ENCODE measurements at places on chromosomes 7 and 10. TPM values are rescaled to one million over a fixed set of nuclear protein-coding genes. Genes with fewer than 3 reads are reported as not detected.

DNA sequence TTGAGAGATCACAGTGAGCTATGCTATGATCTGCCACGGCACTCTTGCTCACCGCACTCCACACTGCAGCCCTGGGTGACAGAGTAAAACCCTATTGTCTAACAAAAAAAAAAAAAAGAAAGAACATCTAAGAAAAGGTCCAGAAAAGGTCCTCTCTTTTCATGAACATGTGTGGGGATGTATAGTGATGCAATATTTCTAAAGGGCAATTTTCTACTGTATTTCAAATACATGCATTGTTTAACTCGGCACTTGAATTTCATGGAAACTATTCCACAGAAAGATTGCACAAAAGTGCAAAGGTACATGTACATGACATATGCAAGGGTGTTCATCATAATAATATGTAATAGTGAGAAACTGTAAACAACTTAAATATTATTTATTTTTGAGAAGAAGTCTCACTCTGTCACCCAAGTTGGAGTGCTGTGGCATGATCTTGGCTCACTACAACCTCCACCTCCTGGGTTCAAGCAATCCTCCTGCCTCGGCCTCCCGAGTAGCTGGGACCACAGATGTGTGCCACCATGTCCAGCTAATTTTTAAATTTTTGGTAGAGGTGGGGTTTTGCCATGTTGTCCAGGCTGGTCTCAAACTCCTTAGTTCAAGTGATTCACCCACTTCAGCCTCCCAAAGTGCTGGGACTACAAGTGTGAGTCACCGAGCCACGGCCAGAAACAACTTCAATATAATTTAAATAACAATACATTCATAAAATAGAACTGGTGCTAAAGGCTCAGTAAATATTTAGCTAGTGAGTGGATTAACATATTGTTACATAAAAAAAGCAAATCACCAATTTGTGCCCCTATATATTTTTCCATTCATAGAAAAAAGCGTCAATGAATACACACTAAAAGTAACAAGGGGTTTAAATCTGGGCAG, 1.3 kb upstream of the PPRC1 start:
- no peak for DNase-seq

DNA sequence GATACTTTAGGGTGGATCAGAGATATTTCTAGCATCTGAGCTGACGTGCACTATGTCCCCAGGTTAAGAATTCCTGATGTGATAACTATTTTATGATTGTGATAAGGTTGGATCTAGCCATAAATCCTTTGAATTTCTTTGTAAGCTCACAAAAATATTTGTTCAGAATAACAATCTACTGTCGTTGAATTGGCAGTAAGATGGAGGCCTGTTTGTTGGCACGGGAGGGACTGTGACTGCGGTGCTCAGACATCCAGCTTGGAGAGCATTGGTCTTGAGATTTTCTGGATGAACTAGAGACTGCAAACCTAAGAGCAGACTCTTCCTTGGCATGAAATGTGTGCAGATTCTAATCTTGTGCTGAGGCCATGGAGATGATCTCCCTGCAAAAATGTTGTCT, 131.1 kb downstream of the LRRC4 start:
- no peak for DNase-seq

- no peak for DNase-seq
Observed at GRCh38 chr10:7846591-7846990, 28.3 kb downstream of the TAF3 start.

GRCh38 chr10:35058134-35058533, 32.0 kb downstream of the CUL2 start:
- DNase-seq, result no peak

DNA sequence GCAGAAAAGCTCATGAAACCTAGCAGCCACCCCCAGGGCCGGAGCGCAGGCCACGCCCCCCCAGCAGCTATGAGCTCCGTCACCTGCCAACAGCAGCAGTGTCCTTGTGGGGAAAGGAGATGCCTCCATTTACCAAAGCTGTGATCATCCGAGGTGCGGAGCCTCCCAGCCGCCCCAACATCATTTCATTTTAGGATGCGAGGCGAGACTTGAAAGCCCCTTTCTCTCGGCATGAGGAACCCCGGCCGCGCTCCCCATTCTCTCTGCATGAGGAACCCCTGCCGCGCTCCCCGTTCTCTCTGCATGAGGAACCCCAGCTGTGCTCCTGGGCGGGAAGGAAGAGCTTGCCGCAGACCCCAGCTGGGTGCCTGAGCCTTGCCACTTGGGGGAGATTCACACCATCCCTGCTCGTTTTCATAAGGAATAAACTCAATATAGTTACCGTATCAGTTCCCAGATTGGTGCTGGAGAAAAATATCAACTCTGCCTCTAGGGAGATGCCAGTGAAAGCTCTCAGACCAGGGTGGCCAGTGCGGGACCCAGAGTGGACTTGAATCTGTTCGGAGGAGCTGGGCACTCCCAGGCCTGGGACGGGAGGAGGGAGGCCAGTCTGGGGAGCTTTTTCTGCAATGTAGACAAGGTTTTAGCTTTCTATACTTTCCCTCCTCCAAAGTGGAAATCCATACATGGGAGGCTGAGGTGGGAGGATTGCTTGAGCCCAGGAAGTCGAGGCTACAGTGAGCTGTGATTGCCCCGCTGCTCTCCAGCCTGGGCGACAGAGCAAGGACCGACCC, 35.0 kb downstream of the JAKMIP3 start:
- no peak for DNase-seq

DNA sequence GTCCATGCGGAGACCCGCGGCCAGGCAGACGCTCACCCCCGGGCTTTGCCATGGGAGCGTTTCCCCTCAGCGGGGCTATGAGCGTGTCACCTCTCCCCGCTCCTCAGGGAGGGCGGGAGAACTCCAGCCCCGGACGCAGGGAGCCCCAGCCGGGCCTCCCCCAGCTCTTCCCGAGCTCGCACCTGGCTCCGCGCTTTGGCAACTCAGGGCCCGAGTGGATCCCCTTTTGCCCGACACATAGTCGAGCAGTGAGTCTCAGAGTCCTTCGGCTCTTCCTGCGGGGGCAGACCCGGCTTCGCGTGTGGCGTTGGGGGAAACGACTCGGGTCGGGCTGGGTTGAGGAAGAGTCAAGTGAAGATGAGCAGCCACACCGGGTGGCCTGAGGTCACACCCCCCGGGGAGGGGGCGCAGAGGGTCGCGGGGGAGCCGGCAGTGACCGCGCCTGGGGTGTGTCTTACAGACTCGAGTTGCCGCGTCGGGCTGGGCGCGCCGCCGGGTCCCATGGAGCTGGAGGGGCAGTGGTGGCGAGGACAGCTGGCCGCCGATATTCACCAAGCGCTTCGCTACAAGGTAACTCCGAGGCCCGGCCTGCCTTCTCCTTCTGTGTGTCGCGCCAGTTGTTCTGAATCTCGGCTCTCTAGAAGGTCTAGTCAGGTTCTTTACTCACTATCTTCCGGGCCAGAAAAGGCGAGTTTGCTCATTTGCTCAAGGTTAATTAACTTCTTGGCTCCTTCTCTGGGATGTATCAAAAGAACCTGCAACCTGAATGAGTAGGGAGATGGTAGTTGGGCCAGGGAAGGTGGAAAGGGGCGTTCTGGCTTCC, 721 bp downstream of the CCNJ start:
- DNase-seq, result peak; percentile 80

Gene EBLN1
- total RNA-seq, result not detected

GRCh38 chr10:111370101-111370500, 293.3 kb downstream of the ADRA2A start:
- no peak for DNase-seq
